NCI-H510A (cell line): ENCODE measurements at places on chromosomes 4 and X.

DNA sequence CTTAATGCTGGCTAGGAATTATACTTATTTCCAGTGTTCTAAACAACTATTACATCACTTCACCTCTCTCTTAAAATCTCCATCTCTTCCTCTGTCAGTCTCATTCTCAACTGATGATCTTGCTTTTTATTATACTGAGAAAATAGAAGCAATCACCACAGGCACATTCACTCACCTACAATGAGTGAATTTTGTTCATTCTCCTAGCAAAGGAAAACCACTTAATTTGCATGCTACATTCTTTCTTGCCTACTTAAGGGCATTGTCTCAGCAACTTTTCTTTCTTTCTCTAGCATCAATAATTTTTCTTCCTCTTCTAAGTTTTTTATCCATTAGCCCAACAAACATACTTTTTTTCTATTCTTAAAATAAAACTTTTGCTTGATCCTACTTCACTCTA lies 21.1 kb upstream of the USP38 start:
- DNase-seq, result no peak

DNA sequence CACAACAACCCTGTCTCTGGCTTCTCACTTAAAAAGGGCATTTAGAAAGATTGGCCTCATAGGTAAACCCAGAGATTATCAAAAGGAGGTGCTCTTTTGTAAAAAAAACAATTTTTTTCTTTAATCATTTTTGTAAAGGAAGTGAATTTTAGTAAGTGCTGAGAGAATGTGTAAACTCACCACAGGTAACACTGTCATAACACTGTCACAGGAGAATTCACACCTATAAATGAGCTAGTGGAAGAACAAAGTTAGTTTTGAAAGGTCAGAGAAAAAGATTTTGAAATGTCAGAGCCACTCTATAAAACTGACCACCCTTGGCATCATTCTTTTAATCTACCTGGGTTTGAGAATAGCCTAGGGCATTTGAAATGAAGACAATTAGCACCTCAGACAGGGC lies 3.3 kb upstream of the SH2D1A start:
- DNase-seq, result no peak

- no peak for DNase-seq
These were observed 31.3 kb downstream of the NIPAL1 start for GRCh38 chr4:48047896-48048295.

- DNase-seq, result no peak
These were observed 55.8 kb downstream of the PTTG2 start for GRCh38 chr4:38015886-38016515.

DNA sequence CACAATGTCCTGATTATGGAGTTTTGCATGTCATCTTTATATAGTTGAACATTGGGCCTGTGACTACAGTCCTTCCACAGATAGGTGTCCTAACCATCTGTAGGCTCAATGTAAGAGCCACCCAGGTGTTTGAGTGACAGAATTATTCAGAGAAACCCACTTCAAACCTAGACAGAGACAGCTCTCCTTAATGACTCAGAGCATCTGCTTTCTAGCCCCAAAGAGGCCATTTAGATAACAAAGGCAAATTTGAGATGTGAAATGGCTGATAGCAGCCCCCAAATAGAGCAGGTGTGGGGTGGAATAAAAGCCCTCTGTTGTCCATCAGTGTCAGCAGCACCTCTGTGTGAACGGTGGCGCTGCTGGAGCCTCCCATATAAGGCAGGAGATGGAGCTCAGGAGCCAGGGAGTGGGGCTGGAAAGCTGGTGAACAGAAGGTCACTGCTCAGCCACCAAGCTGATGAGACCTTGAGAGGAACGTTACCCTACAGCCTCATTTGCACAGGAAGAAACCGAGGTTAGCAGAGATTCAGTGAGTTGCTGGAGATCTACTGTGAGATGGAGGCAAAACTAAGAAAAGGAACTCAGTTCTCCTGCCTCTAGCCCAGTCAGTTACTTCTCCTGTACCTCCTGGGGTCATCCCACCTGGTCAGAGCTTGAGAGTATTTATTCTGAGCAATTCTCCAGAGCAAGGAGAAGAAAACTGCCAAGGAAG lies 153.3 kb upstream of the LNX1 start:
- no peak for DNase-seq

- no peak for DNase-seq
These were observed 72.4 kb upstream of the TNIP3 start for GRCh38 chr4:121236353-121237068.

DNA sequence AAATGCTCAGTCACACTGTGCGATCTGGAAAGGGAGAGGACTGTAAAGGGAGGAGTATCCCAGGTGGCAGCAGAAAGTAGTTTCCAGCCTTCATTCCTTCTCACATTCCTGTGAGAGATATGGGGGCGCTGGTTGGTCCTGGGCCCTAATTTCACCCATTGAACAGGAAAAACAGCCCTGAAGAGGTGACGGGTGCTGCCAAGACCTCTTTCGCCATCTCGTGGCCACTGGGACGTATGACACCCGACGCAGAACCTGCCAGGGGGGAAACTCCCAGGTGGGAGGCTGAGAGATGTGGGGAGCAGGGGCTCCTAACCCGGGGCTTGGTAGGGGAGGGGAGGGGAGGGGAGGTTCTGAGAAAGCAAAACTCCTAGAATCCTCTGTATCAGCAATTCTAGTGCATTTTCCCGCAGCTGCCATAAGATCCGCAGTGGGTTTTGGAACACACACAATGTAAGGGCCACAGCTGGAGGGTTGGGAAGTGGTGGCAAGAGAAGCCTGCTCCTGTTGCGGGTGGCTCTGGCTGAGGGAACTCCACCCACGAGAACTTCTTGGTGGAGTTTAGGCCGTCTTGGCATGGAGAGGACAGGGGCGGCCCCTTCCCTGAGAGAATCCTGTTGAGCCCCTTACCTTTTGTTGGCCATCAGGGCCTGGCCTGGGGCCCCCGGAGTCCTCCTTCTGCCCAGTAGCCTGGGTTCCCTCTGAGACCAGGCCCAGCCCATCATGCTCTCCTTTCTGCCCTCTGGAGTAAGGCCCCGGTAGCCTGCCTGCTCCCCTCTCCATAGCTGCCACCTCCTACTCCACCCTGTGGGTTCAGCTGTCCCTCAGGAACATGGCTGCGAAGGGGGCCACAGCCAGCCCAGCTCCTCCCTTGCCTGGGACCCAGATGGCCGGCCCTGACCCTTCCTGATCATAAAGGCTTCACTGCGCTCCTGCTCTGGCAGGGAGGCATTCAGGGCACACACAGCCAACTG lies 134.1 kb downstream of the OR13H1 start:
- DNase-seq, result no peak

DNA sequence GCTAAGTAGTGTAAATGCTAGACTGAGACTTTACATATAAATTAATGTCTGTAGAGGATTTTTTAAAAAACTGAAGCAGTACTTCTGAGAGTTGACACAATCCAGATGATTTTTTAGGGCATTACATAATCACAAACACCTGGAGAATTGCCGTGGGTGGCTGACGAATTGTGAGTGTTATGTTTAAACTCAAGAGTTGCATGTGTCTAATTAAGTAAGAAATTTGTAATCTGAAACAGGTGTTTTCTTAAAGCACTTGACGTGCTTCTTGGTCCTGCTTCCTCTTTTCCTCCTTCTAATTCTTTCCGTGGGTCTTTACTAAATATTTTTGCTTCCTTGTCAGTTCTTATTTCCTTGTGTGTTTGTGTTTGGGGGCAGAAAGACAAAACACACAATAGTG lies 27.8 kb downstream of the PIR start:
- no peak for DNase-seq

GRCh38 chrX:134369576-134369975 lies 90.4 kb upstream of the HPRT1 start:
- no peak for DNase-seq

DNA sequence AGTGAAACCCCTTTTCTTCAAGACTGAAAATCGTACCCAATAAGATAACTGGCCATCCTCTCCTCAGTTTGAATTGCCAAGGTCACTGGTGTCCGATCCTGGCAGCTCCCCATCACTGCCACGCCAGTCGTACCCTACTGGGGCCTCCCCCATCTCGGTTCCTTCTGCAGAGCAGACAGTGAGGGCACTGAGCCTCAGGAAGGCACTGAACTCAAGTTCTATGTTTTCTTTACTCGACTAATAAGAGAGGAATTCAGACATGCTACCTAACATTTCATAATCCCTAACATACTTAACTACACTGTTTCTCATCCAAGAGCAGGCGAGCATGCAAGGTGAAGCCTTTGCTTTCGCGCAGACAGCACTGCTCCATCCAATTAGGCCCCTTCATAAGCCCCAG lies 23.4 kb downstream of the ZFYVE28 start:
- no peak for DNase-seq

DNA sequence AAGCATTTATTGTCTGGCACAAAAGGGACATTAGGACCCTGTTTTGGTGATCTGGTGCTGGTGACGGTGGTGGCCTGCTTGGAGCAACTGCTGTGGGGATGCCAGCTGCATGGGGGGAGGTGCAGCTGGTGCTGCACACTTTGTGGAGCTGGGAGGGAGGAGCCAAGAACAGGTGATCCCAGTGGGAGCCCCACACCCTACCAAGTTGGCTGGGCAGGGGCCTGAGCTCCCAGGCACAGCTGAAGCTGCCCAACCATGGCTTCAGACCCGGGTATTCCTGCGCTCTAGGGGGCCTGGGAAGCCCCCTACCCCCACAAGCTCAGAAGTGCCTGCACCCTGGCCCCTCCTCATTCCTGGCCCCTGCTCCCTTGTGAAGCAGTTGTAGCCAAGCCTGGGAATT lies 1512.5 kb downstream of the TECRL start:
- no peak for DNase-seq

DNA sequence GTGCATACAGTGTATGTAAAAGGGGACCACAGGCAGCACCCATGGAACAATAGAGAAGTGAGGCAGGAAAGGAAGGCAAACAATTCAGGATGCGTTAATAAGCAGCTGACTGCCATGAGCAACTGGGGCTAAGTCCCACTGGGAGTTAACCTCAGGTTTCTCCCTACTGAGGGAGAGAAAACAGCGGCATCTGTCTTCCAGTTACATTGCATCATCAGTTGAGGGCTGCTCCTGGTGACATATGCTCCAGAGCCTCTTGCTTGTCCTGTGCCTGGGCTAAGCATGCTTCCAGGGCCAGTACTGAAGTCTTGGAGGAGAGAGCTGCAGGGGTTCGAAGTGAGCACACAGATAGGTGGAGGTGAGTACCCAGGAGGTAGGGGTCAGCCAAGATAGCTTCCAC lies 24.3 kb downstream of the RAI2 start:
- no peak for DNase-seq

DNA sequence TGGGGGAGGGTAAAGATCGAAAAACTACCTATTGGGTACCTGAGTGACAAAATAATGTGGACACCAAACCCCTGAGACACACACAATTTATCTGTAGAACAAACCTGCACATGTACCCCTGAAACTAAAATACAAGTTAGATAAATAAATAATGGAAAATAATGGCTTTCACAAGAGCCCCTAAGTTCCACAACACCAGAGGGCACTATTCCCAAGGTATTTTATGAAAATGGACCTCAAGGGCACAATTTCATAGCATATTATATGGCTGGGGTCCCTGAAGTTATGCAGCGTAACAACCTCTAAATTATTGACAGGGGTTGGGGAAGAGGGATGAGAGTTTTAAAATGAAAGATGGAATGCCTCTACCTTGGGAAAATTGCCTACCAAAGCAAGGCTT lies 81.3 kb upstream of the TMEM33 start:
- no peak for DNase-seq

DNA sequence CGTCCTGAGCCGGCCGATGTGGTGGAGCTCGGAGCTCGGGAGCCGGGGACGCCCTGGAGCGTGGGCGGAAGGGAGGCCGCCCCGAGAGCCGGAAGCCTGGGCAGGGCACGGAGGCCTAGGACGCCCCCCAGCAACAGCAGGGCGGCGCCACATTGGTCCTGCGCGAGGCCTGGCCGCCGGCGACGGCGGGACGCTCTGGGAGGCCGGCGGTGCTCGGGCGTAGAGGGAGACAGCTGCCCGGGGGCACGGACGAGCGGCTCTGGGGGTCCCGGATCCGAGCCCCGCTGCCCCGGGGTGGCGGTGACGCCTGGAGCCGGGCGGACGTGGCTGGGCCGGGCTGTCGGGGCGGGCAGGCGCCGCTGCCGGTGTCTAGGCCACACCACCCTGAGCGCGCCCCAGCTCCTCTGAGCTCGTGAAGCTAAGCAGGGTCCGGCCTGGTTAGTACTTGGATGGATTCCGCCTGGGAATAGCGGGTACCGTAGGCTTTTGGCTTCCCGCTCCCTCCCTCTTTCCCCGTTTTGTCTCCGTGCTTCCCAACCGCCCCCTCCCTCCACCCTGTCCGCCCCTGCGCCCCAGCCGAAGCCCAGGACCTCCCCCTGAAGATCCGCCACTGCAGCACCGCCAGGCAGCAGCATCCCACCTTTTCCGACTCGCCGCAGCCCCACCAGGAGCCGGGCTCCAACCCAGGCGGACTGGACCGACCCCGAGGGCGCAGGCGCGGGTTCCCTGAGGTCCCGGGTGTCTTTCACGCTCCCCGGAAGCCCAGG lies 12.1 kb downstream of the FRG2 start:
- DNase-seq, result no peak

DNA sequence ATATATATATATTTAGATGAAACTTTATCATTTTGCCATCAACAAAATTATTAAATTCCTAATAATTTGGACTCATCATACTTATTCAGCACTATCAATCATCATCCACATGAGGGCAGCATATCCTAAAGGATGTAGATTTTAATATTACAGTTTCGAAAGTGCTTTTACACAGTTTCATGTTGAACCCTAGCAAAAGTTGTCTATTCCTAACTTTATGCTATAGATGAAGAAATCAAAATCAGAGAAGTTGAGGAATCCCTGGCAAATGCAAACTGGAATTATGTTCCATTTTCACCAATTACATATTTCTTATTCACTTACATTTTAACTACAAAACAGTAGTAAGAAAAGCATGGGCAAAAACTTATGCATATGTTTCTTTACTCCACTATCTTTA lies 36.6 kb upstream of the UGT2A1 start:
- DNase-seq, result peak; percentile 4

DNA sequence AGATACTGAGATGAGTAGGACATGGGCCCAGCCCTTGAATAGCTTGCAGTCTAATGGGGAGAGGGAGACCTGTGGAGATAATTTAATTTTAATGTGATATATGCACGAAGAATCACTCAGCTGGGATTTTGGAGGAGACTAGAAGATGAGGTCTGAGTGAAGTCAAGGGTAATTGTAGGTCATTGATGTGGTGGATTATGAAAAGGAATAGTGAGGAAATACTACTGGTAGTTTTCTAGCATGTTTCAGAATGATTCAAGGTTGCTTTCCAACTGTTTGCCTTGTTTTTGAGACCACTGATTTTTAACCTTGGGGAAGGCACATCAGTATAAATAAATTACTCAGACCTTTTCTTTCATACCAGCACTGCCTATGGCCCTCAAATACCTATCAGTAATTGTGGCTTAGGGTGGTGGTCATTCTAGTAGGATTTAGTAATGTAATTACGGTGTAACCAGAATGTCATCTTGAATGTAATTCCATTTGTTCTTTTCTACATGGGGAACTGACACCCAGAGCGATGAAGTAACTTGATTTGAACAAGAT lies 25.6 kb downstream of the PTTG2 start:
- DNase-seq, result no peak

GRCh38 chr4:26772096-26772873 lies 88.4 kb upstream of the STIM2 start:
- no peak for DNase-seq

GRCh38 chr4:10984815-10985214 lies 300.2 kb upstream of the CLNK start:
- no peak for DNase-seq
